ENCODE measurements at places on chromosomes 2 and 18.

GRCh38 chr18:38902796-38903195 lies 1337.2 kb upstream of the CELF4 start:
- DNase-seq, result no peak

- no peak for DNase-seq
Observed at GRCh38 chr2:72208225-72208624, 60.6 kb upstream of the CYP26B1 start.

GRCh38 chr2:238290091-238290509 lies 1.7 kb upstream of the PER2 start:
- peak; percentile 56 for DNase-seq

DNA sequence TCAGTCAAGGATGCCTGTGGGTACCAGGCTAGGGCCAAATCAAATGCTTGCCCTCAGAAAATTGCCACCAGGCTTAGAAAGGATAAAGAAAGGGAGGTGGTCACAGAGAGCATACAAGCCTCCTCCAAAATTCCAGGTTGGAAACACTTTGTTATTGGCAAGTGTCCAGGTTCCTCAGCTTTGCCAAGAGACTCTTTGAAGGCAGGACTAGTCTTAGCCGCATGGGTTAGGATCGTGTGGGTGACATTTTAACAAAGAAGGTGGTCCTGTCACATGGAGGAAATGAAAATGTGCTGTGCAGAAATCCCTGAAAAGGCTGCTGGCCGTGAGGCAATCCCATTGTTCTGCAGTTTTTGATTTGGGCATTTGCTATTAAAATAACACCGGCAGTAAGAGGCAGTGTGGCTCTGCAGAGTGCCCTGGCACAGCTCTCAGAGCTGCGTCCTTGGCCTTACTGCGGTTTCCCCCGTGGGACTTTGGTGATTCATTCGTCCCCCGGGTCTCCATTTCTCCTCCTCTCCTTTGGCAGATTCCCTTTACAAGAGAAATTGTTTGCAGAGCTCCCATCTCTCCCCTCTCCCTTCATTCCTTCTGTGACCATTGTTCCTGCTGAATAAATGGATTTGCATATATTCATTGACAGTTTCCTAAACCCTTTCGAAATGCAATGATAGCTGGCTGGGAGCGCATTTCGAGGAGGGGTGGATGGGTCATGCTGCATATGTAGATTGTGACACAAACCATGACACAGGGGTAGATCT lies 187.3 kb downstream of the VAPA start:
- no peak for DNase-seq

- DNase-seq, result no peak
Observed at GRCh38 chr2:75549401-75550253, 11.1 kb downstream of the EVA1A start.

DNA sequence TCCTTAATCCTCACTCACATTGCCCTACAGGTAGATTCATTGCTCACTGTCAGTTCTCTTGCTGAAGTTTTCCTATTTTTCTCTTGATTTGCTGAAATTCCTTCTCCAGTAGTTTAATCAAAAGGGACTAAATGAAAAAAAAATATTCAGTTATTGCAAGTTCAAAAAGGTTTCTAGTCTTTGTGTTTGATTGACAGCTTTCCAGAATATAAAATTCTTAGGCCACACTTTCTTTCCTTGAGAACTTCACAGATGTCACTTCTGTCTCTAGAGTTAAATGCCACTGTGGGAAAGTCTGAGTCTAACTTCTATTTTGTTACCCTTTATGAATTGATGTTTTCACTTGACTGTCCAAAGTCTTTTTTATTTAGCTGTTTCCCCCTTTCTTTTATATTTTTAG lies 25.7 kb downstream of the RRM2 start:
- no peak for DNase-seq

DNA sequence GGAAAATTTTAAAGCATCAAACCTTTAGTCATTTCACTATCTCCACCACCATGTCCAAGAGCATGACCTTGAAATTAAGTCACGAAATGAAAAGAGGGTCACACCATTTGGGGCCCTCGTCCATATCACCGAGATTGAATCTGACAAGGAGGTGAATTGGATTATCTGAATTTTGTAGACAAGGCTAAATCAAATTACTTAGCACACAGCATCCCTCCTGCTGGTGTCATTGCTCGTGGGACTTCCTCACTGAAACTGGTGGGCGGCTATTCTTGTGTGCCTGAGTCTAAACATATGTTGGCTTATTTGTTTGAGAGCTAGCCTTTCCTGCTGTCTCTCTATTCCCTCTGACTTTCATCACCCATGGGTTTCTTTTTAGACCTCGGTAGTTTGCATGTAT lies 64.6 kb upstream of the CNGA3 start:
- DNase-seq, result no peak

GRCh38 chr2:217366266-217366895 lies 506.5 kb upstream of the TNP1 start:
- no peak for DNase-seq

DNA sequence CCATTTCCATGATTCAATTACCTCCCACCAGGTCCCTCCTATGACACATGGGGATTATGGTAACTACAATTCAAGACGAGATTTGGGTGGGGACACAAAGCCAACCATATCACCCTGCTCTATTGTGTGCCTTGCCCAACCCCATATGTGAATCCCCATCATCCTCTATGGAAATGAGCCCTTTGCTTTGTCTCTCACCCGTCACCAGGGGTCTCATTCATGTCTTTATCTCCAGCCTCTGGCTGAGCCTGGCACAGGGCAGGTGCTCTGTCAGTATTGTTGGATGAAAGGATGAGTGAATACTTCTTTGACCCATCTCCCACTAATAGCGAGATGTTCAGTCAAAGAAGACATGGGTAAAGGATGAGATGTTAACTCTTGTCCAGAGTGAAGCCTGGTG lies 116.6 kb upstream of the LGALSL start:
- DNase-seq, result no peak

DNA sequence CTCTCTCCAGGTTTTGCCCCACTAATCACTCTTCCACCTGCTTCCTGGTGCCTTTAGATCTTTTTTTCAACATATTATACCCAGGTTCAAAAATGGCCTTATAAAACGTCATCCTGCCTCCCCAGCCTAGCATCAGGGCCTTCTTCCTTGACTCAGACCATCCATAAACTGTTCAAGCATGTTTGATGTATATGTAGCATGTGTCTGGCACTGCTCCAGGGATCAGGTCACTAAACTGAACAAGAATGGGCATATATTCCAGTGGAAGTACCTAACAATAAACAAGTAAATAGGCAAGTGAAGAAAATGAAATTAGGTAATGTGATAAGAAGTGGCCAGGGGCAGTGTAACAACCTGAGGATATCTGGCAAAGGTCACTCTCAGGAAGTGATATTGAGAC lies 141.2 kb downstream of the TRIB2 start:
- no peak for DNase-seq

GRCh38 chr2:151886241-151886640 lies 58.0 kb upstream of the ARL5A start:
- DNase-seq, result no peak

DNA sequence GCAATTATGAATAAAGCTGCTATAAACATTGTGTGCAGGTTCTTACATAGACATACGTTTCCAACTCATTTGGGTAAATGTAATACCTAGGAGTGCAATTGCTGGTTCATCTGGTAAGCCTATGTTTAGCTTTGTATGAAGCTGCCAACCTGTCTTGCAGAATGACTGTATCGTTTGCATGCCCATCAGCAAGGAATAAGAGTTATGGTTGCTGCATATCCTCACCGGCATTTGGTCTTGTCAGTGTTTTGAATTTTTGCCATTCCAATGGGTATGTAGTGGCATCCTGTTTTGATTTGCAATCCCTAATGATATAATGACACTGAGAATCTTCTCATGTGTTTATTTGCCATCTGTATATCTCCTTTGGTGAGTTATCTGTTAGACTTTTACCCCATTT lies 20.7 kb downstream of the CCDC150 start:
- no peak for DNase-seq

GRCh38 chr2:86411396-86411795 lies 29.8 kb upstream of the KDM3A start:
- DNase-seq, result no peak
